ENCODE measurements at places on chromosomes 3 and 15. TPM values are rescaled to one million over a fixed set of nuclear protein-coding genes. Genes with fewer than 3 reads are reported as not detected.

GRCh38 chr15:73753250-73754130, at the start of gene INSYN1:
Gene INSYN1 (minus strand): TSS chr15:73753351. CDS start chr15:73751130, 2,221 bp downstream.
- DNase-seq: no peak

DNA sequence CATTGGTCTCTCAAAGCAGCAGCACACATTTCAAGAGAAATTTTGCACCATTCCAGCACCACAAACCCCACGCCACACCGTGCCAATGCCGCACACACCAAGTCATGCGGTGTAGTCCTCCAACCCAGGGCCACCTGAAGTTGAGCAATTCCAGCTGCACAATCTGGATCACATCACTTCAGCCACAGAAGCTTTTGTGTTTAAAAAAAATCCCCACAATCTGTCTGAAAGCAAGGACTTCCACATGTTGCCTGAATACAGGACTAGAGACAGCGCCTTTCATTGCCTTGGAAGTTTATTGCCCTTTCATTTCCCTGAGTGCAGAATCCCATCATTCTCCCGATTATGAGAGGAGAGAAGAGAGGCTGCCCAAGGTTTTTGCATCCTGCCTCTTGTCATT, 175.6 kb upstream of the BCL6 start:
- DNase-seq: no peak

DNA sequence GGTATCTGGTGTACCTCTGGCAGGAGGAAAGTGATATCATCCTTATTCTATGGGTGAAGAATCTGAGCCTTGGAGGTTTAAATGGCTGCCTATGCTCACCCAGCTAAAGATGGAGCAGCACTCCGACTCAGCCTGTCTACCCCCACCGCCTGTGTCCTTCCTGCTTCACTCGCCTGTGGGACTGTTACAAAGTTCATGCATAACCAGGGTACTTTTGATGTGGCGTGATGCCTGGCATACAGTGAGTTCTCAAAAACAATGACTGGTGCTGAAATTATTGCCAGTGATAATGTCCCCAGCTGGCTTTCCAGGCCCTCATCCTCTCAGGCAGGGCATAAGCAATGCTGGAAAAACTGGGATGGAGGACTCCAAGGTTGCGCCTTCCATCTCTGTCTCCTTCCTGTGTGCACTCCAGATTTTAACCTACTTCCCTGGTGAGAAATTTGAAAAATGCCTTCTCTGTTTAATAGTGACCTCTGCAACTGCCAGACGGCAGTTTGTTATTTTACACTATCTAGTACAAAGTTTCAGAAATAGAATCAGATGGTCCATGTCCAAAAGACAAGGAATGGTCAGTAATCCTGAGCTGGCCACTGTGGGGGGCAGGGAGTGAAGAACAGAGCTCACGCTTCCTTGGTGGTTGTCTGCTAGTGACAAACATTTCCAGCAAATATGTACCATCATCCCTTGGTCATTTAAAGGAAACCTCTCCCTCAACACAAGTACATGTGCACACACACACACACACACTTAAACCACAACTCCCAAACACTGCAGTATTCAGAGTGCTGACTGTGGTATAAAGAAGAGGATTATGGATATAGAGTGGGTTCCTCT, 86.5 kb upstream of the NMNAT3 start:
- DNase-seq: no peak

GRCh38 chr3:133821767-133822638, 16.4 kb downstream of the SRPRB start:
- DNase-seq: no peak

GRCh38 chr3:68943753-68944500, 11.6 kb upstream of the TAFA4 start:
- DNase-seq: no peak

GRCh38 chr3:77081240-77081661, 41.4 kb downstream of the ROBO2 start:
- no peak for DNase-seq

DNA sequence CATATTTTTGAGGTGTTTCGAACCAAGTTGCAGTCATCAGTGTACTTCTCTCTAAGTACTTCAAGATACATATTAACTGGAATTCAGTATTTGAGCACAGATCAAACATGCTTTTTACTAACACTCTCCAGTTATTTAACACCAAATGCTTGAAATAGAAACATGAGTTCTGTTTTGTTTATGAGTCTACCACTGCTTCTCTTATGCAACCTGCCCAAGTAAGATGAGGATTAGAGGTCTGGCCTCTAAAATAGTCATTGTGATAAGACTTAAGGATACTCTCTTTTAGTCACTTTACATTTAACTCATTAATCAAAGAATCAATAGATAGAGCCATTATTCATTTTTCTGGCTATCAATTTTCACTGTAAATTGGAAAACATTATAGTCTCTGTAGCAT, 156.2 kb upstream of the THRB start:
- no peak for DNase-seq

GRCh38 chr3:132834356-132834755, 112.1 kb upstream of the NPHP3 start:
- DNase-seq: no peak

- DNase-seq: no peak
These were observed 83.4 kb upstream of the NANOGP8 start for GRCh38 chr15:35168464-35168863.

DNA sequence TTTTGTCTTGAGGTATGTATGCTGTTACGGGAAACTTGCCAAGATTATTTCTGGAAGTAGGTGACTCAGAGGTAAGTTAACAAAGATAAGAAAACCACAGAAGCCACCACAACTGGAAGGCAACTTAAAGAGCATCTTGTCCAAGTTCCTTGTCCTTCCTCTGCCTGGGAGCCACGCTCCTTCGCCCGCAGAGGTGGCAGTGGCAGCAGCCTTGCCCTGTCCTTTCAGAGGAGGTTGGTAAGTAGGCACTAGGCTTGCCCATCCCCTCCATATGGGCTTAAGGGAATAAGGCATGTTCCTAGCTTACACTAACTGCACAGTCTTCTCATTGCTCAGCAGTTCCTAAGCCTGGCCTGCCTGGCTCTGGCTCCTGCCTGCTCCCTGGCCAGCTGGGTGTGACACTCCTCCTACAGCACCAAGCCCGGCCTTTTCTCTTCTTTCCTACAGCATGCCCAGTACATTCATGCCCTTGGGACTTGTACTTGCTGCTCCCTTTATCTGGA, 48.0 kb upstream of the RAB6B start:
- peak; percentile 45 for DNase-seq

DNA sequence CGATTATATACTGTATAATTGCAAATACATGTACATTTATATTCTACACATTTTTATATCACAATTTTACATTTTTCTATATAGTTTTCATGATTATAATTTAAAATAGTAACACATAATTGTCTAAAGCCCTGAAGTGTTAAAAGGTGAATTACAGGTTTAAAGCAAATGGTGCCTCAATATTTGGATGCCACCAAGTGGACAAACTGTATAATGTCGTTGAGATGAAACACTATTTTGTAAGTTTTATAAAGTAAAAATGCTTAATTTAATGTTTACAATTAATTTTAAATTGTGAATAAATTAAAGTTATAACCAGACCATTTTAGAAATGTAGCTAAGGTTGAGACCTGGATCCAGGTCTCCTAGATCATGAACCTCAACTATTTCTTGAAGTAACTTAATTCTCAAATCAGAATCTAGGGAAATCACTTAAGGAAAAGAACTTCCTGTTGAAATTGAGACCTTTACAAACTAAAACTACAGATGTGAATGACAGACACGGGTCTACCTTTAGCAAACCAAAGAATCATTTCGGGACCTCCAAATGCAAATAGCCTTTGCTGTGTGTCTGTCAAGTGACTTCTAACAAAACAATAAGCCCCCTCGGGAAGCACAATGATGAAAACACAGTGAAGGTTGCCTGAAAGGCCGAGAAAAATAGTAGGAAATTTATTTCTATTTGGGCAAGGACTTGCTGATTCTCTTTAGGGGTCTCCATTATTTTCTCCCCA, 37.8 kb downstream of the EHHADH start:
- DNase-seq: no peak

- DNase-seq: no peak
These were observed 398.9 kb upstream of the TPRG1 start for GRCh38 chr3:188772886-188773285.

GRCh38 chr15:39161096-39161495, 419.8 kb upstream of the THBS1 start:
- no peak for DNase-seq

DNA sequence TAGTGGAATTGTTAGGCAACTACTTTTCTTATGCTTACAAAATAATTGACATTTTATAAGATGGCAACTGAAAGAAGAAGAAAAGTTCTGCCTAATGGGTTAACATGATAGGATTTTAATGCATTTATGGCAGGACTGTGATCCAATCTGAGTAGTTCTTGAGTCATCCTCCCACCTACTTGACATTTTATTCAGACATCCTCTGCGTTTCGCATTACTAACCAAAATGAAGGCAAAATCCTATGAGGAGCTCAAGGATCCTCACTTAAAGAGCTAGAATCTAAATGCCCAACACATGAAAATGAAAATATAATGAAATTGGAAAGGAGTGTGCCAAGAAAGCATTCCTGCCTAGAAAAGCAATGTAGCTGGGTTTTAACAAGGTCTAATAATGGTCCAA, 581.1 kb upstream of the SEMA6D start:
- DNase-seq: no peak

DNA sequence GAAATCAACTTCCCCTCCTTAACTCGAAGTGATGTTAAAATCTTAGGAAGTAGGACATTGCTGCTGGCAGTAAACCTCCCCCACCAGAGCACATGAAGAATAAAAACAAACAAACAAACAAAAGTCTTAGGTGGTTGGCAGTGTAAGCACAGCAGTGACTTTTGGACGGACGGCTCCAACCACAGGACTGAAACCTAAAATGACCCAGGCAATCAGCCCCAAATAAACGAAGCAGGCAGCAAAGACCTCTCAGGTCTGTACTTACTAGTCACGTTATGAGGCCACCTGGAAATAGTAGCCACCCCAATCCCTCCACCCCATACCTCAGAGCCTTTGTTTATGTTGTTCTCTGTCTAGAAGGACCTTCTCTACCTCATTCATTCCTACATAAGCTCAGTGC, 33.5 kb upstream of the HES1 start:
- DNase-seq: no peak

GRCh38 chr3:112143251-112143650, 10.2 kb upstream of the GCSAM start:
- DNase-seq: no peak

DNA sequence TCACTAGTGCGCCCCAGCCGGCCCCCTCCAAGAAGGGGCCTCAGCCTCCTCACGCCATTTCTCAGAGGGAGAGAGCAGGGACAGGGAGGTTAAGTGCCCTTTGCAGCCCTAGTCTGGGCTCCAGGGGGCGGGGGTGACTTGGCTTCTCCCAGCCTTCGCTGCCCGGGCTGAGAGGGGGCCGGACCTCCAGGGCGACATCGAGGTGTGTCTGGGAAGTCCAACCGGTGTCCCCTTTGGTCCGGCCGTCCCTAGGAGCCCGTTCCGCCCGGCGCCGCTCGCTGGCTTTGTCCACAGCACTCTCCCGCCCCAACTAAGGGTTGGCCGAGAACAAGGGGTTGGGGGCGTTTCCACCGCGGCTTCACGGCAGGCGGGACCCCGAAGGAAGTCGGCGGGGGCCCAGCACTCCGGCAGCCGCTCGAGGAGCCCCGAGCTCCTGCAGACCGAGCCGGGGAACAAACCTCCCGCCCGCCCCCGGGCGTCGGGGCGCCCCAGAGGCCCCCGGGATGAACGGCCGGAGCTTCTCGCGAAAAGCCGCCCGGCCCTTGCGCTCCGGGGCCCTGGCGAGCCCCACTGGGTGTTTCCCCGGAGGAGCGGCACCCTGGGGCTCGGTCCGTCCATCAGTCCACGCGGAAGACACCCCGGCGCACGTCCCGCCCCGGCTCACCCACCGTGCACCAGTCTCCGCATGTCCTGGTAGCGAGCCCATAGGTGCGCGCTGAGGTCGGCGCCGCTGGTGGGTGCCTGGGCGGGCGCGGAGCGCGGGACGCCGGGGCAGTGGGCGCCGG, 627 bp downstream of the NT5DC2 start:
- DNase-seq: peak; percentile 84

DNA sequence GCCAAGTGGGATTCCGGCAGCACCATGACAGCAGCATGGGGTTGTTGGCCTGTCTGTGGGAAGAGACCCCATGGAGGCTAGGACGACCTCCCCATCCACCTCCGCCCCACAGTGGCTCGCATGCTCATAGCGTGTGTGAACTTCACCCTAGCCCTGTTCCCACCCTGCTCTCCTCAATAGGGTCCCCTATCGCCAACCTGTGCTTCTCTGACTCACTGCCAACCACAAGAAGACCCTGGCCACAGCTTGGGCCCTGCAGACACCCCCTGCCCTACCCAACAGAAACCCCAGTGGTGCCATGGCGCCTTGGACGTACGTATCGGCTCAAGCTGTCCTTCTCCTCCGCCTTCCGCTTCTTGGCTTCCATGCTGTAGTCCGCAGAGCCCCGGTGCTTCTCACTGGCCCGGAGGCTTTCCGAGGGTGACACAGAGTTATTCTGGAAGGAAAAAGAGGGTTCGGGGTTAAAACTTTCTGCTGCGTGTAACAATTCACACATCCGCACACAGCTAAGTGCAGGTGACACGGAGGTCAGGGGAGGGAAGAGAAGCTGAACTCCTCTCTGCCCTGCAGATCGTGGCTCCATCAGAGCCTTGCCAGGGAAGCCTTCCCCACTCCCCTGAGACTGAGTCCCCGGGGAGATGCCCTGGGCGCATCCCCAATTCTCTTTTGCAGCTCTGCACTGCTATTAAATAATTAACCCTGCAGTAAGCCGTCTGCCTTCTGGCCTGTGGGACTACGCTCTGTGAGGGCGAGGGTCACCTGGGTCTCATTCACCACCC, 37.3 kb downstream of the TLE3 start:
- DNase-seq: peak; percentile 56

- no peak for DNase-seq
These were observed 36.6 kb upstream of the UBL7 start for GRCh38 chr15:74497584-74497983.

GRCh38 chr15:72285402-72285801, 13.0 kb upstream of the PARP6 start:
- no peak for DNase-seq

DNA sequence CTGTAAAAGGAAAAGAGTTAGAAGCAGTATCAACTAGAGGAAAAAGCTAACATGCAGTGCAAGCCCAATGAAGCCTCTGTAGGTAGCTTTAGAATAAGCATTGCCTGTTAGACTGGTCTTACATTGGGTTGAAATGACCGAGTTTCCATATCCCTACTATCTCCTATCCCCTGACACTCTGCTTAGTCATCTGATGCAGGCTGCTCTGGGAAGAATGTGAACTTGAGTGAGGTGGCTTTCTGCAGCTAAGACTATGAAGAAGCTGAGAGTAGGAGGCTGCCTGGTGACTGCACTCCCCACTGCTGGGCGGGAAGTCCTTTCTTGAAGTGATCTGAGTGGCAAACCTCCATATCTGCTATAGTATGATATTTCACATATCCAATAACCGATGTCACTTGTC, 64.7 kb downstream of the OXSM start:
- no peak for DNase-seq

- no peak for DNase-seq
These were observed 26.4 kb upstream of the LAMP3 start for GRCh38 chr3:183188895-183189462.

Gene REC114
- not detected for total RNA-seq

Gene PLSCR2
- not detected for total RNA-seq

Gene AADACL2
- not detected for total RNA-seq

Gene RARRES1
- 1.9 TPM for total RNA-seq

Gene TNNC1
- total RNA-seq: 0.74 TPM

Gene SLC28A1
- not detected for total RNA-seq

Gene C3orf22
- total RNA-seq: not detected

Gene LZTFL1
- 22.9 TPM for total RNA-seq
